Cardiac muscle cell (in vitro differentiated cells and primary cell): ENCODE measurements at places on chromosomes 2 and 18. TPM values are rescaled to one million over a fixed set of nuclear protein-coding genes. Genes with fewer than 3 reads are reported as not detected.

- H3K36me3 ChIP-seq: peaks cover 13% of the 10 kb centered on the region
- no peak for DNase-seq
- H3K4me1 ChIP-seq: no peaks in the 10 kb centered on the region
- peak overlapping the region; percentile 75 for H3K27ac ChIP-seq
- H3K4me3 ChIP-seq: no peak overlapping the region
These were observed 29.6 kb upstream of the SLC30A6 start for GRCh38 chr2:32136097-32136496.

- no peak overlapping the region for H3K27ac ChIP-seq
- no peak overlapping the region for H3K4me3 ChIP-seq
These were observed 256.3 kb upstream of the PKDCC start for GRCh38 chr2:41791523-41791922.

DNA sequence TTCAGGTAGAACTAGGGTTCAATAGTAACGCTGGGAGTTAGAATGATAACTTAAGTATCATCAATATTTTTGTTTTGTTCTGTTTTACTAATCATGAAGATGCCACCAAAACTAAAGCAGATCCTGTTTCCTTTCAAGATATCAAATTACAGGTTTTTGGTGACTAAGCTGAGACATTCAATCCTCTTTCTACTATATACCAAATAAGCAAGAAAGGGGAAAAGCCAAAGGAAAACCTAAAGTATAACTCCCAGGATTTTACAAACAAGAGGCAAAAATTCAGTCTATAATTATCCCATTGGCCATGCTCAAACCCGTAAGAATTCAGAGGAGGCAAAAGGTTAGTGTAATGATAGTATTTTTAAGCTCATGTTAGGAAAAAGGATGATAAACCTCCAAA is 175.2 kb upstream of the CCDC150 start:
- DNase-seq: no peak
- no peaks in the 10 kb centered on the region for H3K36me3 ChIP-seq
- H3K27ac ChIP-seq: no peak overlapping the region
- peaks cover 4% of the 10 kb centered on the region for H3K4me1 ChIP-seq
- no peak overlapping the region for H3K4me3 ChIP-seq
- no peaks in the 10 kb centered on the region for H3K27me3 ChIP-seq

GRCh38 chr2:216366777-216367471 is 5.4 kb downstream of the MARCHF4 start:
- peaks cover 39% of the 10 kb centered on the region for H3K27me3 ChIP-seq
- no peaks in the 10 kb centered on the region for H3K36me3 ChIP-seq
- no peaks in the 10 kb centered on the region for H3K4me1 ChIP-seq

Gene CD8B2
- not detected in 2 replicates for total RNA-seq

Gene LDAH
- total RNA-seq: 13.3 and 15.2 TPM in 2 replicates
